ENCODE measurements at places on chromosomes 4 and X.

GRCh38 chr4:22625311-22625710 is 67.4 kb upstream of the GBA3 start:
- no peak for DNase-seq

DNA sequence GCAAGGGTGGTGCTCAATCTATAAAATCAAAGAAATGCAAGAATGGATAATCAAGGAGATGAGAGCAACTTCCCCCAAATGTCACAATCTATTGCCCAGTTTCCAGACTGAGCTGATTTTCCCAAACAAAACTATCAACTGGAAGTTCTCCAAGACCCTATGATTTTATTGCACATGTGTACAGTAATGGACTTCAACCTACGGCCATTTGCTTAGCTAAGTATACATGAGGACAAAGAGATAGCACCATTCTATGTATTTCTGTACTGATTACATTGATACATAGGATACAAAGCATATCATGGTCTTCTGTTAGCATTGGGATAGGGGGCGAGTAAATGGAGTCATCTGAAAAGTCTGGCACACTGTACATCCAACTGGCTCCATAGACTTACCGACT is 407.8 kb downstream of the GABRG1 start:
- DNase-seq, result no peak

DNA sequence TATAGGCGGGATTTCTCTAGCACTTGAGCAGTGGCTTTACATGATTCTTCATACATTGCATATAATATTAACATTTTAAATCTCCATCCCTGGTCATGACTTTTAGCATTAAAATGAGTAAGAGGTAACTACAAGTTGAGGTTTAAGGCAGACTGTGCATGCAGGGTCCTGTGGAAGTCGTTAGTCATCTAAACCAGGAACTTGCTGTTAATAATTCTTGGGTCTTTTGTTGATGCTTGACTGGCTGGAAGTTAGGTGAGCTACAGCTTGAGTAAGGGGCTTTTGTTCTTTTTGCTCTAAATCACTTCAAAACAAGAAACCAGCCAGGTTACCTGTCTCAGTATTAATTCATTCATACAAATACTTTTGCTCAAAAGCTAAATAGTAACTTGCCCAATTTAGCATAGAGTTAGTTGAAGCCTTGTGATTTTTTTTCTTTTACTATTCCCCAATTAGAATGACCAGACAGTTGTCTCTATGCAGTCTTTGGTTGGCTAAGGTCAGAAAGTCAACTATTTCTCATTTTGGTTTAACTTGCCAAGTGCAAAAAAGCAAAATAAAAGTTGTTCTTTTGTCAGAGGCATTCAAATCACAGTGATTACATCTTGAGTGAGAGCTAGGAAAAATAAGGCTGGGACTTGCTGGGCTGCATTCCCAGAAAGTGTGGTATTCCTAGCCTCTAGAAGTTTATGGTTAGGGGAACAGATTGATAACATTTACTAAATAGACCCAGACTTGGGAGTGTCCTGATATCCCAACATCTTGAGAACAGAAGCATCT is 516.9 kb downstream of the PDHA2 start:
- no peak for DNase-seq

DNA sequence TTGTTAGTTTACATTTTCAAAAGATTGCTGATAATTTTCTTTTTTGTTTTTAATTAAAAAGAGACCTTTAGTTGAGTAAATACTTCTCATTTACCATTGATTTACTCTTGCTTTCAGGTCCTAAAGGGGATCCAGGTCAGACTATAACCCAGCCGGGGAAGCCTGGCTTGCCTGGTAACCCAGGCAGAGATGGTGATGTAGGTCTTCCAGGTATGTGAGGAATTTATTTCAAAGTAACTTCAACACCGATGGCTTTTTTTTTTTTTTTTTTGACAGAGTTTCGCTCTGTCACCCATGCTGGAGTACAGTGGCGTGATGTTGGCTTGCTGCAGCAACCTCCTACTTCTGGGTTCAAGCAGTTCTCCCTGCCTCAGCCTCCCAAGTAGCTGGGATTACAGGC is 135.1 kb downstream of the IRS4 start:
- DNase-seq, result no peak

DNA sequence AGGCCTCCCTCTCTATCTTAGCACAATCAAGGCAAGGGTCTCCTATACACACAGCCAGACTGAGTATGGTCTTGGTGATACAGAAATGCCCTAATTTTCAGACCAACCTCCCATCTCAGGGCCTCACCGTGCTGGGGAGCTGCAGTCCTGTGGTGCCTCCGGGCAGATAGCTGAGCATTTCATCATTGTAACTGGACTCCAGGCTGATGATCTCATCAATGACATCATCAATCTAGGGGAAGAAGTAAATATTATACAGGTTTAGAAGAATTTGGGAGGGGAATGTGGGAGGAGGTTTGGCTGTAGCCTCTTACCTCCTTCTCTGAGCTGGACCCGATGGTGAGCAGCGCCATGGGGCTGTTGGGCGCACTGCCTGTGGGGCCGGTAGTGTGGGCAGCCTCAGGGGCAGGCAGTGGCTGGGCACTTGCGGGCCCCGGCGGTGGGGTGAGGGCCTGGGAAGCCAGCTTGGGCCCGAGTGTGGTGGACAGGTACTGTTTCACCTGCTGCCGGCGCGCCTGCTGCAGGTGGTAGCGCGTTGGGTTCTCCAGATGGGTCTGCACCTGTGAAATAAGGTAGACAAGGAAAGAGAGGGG is 5.2 kb downstream of the TFE3 start:
- DNase-seq, result no peak

- DNase-seq, result no peak
Observed at GRCh38 chrX:153636716-153637115, 10.3 kb upstream of the DUSP9 start.
